Activated CD4-positive, alpha-beta memory T cell treated with anti-CD3 and anti-CD28 coated beads, Interleukin-2, amount 10 ng/mL, durations not matched to agents 7 days and 5 days (primary cell): ENCODE measurements at places on chromosomes 1 and 21.

DNA sequence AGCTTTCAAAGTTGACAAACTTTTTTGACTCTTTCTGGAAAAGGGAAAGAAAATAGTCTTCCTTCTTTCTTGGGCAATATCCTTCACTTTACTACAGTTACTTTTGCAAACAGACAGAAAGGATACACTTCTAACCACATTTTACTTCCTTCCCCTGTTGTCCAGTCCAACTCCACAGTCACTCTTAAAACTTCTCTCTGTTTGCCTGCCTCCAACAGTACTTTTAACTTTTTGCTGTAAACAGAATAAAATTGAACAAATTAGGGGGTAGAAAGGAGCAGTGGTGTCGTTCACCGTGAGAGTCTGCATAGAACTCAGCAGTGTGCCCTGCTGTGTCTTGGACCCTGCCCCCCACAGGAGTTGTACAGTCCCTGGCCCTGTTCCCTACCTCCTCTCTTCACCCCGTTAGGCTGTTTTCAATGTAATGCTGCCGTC is 160.8 kb upstream of the SGIP1 start:
- DNase-seq = no peak

DNA sequence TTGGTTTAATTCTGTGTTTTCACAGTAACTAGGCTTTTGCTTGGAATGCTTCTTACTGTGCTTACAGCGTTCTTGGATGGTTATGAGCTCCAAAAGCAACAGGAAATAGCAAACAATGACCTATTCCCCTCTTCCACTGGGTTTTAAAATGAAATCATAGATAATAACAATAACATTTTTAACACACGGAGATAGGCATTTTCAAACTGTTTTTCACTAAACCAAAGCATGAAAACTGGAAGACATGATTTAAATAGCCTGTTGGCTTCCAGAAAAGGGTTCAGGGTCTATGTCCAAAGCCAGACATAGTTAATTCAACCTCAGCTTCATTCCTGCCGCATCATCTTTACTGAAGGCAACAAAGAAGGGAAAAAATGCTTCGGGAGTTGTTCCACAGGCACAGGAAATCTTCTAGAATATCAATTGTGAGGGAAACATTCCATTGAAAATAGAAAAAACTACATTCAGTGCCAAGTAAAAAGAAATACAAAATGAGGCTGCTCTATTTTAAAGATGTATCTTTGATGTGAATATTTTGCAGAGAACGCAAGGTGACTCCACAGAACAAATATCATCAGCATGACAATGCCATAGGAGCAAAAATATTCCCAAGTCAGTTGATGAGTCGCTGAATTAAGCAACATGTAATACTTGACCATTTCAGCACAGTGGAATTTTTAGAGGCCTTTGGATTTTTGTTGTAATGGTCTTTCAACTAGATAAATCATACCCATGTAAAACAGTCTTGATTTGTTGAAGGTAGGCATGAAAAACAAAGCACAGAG is 80.7 kb downstream of the NID1 start:
- DNase-seq = no peak

- no peak for DNase-seq
These were observed 6.6 kb downstream of the SPATA21 start for GRCh38 chr1:16430606-16431005.

DNA sequence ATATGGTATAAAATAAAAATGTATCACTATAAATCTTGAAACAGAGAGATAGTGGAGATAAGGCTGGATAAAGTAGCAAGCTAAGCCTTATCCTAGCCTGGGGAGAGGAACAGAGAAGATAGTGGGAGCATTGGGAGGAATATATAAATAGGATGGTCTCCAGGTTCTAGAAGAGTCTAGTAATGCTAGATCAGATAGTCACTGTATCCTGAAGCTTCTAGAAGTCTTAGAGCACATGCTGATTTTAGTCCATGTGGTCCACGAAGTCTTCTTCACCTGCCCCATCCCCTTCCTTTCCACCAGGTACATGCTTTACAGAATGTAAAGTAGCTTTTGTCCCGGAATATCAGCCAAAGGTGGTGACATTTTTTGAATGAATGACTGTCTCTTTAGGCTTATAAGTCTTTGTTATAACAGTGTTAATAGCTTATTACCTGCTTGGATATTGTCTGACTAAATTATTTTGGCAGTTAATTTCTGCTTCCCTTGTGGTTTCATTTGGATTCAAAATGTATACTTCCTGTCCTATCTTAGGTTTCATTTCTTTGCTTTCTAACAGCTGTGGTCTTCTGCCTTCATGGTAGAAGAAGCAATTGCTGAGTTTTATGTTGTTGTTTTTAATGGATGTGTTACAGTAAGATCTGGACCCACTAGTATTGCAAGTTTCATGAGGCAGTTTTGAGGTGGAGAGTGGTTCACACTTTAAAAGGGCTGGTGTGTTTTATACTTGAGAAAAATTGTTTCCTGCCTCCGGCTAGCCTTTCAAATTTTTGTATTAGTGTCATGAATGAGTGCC is 5.9 kb downstream of the SMG7 start:
- no peak for DNase-seq

DNA sequence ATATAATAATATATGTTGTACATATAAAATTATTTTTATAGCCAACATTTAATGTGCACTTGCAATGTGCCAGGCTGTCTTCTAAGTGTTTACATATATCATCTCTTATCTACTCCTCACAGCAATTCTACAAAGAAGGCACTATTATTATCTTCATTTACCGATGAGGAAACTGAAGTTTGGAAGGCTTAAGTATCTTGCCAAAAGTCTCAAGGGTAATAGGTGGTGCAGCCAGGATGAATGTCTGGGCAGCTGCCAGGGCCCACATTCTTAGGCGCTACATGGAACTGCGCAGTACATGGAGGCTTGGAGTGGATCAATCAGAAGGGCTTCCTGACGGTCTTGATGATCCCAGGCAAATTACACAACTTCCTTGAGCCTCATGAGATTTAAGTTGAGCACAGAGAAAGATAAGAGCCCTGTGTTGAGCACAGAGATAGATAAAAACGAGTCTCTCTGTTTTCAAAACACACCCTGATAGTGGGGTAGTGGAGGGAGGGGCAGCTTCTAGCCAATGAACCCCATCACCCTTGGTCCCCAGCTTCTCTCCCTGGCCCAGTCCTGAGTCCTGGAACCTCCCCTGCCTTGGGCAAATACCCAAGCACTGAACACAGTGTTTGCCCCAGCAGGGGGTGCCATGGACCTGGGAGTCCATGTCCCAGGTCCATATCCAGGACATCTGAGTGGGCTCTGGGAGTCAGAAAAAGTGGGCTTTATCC is 9.2 kb downstream of the POU3F1 start:
- no peak for DNase-seq

DNA sequence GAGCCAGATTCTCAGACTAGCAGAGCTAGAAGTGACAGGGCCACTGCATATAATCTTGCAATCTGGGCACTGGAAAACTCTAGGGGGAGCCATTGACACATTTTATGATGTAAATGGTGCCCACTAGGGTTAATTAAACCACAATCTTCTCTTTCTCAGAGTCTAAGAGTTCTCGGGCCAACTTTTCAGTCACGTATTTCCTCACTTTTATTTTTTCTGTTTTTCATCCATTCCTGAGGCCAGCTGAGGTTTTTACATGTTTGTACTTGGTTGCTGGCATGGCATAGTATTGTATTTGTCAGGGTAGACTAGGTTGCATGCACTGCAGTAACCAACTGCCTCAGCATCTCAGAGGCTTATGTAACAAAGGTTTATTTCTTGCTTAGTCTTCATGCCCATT is 138.2 kb downstream of the ZNF326 start:
- no peak for DNase-seq

DNA sequence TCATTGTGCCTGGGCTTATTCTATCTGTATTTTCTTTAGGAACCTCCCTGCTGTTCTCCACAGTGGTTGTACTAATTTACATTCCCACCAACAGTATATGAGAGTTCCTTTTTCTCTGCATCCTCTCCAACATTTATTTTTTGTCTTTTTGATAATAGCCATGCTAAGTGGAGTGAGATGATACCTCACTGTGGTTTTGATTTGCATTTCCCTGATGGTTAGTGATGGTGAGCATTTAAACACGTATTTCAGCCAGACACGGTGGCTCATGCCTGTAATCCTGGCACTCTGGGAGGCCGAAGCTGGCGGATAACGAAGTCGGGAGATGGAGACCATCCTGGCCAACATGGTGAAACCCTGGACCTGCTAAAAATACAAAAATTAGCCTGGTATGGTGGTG is 57.9 kb downstream of the SLAMF6 start:
- DNase-seq = no peak

GRCh38 chr1:222046684-222047263 is 304.9 kb upstream of the DUSP10 start:
- no peak for DNase-seq

DNA sequence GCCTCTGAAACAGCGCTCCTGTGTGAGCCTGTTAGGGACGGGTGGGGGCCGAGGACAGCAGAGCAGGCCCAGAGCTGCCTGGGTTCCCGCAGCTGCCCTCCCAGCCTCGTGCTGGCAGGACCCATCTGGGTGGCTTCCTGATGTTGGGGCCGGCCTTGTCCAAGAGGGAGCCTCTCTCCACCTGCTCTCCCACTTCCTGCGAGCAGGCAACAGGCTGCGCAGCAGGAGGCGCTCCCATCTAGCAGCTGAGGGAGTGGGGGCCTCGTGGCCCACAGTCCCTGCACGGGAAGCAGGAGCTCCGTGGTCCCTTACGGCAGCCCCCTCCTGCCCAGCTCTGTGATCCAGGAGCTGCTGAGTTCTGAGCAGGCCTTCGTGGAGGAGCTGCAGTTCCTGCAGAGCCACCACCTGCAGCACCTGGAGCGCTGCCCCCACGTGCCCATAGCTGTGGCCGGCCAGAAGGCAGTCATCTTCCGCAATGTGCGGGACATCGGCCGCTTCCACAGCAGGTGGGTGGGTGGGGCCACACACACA is 68.0 kb downstream of the TRIM11 start:
- DNase-seq = no peak

DNA sequence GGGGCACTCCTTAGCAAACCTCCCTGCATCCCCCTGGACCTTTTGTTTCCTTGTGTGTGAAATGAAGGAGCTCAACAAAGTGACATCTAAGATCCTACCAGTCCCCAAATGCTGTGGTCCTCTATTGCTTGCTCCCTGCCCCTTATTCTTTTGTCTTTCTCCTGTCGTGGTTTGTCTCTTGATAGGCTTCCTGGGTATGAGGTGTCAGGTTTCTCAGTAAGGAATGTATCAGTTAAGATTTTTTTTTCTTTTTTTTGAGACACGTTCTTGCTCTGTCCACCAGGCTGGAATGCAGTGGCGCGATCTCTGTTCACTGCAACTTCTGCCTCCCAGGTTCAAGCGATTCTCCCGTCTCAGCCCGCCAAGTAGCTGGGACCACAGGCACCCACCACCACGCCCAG is 16.8 kb downstream of the CNIH3 start:
- DNase-seq = no peak

GRCh38 chr1:114033961-114034360 is 54.7 kb downstream of the OLFML3 start:
- no peak for DNase-seq
